ENCODE measurements at places on chromosomes 12 and 14.

GRCh38 chr14:72657214-72657921 is 236.5 kb downstream of the DPF3 start:
- no peak for DNase-seq

DNA sequence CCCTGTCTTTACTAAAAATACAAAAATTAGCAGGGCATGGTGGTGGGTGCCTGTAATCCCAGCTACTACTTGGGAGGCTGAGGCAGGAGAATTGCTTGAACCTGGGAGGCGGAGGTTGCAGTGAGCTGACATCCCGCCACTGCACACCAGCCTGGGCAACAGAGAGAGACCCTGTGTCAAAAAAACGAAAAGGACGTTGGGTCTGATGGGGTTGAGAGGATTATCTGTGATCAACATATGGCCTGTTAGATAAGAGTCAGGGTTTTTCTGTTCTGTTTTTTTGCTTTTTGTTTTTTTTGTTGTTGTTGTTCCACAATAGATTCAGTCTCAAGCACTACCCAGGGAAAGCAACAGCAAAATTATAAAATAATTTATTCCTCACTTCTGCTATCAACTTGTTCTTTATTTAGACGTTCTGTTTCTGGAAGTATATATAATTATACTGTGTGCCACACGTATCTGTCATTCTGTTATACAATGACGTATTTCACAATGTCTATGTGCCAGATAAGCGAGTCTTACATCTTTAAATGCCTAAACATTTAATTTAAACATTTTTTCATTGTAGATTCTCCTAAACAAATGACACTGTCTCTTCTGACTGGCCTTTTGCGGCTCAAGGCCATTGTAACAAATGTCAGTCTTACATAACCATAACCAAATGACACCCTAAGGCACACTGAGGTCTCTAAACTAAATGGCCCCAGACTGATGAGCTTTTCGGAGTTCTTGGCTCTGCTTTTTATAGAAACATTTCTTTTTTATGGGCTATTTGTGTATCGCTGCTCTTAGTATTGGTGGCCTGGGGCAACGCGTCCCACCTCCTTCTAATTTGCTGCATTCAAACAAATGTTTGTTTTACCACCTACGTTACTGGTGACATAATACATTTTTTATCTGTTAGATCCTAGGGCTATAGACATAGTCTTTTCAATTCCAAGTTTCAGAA is 7.2 kb upstream of the P2RX4 start:
- no peak for DNase-seq

DNA sequence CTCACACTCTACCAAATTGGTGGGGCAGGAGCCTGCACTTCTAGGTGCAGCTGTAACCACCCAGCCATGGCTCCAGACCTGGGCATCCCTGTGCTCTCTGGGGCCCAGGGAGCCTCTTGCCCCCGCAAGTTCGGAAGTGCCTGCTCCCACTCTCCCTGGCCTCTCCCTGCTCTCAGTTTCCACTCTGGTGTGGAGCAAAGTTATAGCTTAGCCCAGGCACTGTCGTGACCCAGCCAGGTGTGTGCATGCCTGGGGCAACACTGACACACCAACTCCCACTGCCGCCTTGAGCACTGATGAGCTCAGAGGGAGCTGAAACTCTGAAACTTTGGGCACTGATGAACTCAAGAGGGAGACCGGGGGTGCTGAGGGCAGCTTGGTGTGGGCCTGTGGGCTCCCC is 8.7 kb upstream of the FBXO33 start:
- no peak for DNase-seq

- DNase-seq = no peak
Measured at GRCh38 chr12:21580748-21581516, 23.7 kb downstream of the GYS2 start.

DNA sequence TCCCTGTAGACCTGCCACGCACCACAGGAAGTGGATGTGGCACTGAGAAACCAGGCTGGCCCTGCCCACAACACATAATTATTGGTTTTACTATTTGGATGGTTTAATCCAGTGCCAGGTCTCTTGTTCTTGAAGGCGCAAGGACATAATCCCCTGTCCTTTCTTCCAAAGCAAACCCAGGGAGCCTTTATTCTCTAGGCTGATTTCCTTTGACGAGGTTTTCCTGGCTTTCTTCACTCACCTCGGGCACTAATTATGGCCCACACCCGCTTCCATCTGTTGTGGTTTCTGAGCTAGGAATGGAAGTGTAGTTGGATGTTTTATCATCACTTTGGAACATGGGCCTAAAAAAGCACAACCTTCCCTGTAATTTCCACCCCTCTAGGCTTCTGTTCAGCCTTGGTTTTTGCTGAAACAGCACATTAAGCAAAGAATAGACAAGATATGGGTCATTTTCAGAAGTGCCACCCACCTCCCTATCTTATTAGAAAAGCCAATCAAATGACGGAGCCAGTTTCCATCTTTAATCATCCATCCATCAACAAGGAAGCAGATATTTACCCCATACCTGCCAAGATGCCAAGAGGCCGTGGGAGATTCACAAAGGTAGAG is 73.9 kb downstream of the PPP1R36 start:
- no peak for DNase-seq

GRCh38 chr14:91113829-91114078 is at the start of gene DGLUCY:
Gene DGLUCY, plus strand, starts transcription at chr14:91114073. Its CDS starts 46,222 bp downstream, at chr14:91160295.
- peak; percentile 89 for DNase-seq

GRCh38 chr12:131202592-131203378 is 249.1 kb downstream of the ADGRD1 start:
- no peak for DNase-seq

- no peak for DNase-seq
Measured at GRCh38 chr14:98798099-98798498, 473.9 kb downstream of the BCL11B start.

- DNase-seq = no peak
Measured at GRCh38 chr14:51960866-51961265, 28.5 kb upstream of the RTRAF start.

DNA sequence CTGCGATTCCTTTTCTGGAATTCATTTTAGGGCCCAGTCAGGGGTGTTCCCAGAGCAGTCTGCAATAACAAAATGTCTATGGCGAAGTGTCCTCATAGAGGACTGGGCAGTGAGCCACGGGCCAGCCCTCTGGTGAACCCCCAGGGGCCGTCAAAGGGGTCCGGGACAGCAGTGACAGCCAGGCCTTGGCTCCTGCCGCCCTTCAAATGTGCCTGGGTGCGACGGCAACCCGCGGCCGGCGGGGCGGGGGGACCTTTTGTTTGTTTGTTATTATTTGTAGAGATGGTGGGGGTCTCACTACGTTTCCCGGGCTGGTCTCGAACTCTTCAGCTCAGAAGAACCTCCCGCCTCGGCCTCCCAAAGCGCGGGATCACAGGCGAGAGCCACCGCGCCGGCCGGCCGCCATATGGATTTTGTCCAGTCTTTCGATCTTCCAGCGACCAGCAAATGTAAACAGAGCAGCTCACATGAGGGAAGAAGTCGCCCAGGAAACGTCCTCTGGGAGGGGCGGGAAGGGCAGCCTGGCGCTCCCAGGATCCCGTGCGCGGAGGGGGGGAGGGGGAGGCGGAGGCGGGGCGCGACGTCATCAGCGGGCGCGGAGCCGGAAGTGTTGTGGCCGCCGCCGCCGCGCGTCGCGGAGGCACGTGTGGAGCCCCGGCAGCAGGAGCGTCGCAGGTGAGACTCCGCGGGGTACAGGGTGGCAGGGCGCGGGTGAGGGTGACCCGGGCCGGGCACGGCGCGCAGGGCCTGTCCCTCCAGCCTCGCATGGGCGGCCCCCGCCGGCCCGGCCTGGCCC is at the start of gene TRMT61A:
Gene TRMT61A, plus strand, starts transcription at position 610 of the 796 bp plus-strand sequence. CDS start 783 bp downstream, outside the sequence.
- DNase-seq = peak; percentile 99

DNA sequence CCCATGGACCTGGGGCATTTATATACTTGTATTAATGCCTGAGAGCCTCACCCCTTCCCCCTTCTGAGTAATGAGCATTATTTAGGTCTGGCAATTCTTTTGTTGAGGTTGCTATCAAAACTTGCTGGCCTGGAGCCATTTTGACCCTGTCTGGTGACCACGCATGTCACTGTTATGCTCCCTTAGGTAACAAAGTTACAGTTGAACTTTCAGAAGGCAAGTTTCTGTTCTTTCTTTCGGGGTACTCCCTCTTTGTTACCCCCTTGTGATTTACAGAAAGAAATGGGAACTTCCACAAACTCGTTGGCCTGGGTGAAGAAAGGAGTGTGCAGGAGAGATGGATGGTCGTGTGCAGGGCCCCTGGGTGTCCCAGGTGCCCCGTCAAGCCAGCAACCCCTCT is 305.4 kb downstream of the DPF3 start:
- no peak for DNase-seq

DNA sequence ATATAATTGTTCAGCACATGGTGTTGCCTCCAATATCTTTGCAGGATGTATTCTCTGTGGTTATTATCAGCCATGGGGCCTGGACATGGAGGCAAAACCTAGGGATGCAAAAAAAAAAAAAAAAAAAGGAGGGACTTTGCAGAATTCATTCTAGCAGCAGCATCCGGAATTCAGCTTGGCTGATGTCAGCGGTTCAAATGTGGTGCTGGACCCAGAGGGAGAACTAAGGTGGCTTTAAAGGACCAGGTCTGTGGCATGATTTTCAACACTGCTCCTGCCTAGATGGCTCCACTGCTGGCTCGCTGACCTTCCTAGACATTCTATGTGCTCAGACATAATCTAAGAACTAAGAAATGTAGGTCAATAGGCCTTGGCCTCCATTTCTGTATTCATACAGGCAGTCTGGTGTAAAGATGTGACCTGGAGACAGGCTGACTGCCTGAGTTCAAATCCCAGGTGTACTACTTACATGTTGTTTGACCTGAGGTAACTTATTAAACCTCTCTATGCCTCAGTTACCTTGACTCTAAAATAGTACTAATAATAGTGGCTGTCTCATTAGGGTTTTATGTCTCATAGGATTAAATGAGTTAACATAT is 108.6 kb downstream of the PPM1A start:
- no peak for DNase-seq

- DNase-seq = no peak
Measured at GRCh38 chr12:97982684-97983083, 520.1 kb downstream of the RMST start.

- no peak for DNase-seq
Measured at GRCh38 chr12:65384240-65384639, 105.8 kb downstream of the MSRB3 start.

DNA sequence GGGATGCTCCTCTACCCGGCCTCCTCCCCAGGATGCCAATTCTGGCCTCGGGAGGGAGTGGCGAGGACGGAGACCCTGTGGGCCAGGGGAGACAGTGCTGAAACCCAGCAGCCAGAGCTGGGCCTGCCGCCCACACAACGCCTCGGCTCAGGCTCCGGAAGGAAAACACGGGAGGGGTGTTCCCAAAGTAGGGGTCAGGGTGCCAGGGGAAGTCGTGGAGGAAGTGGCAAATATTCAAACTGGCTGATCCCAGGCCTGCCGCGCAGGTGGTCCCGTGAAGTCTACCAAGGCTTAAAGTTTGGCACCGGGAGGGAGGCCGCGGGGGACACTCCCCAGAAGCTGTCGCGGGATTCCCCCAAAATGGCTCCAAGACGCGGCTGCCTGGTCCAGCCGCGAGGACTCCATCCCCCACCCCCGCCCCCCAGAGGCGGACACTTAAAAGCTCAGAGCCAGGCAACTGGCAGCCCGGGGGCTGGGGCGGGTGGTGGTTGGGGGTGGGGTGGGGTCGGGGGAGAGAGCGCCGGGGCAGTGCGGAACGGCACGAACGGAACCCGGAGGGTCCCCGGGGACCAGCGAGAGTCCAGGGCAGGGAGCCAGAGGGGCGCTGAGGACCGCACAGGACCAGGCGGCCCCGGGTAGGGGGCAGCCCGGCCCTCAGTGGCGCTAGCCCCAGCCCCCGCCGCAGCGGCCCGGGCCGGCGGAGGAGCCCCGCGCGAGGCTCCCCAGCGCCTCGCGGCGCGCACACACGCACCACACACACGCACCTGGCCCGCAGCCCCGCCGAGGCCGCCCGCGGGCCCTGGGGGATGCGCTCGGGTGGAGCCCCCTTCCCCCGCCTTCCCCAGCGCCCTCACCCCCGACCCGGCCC is 20.0 kb downstream of the BEGAIN start:
- no peak for DNase-seq

- DNase-seq = no peak
Measured at GRCh38 chr12:76410371-76410770, 62.2 kb upstream of the BBS10 start.

GRCh38 chr12:92912052-92912451 is 17.0 kb downstream of the EEA1 start:
- DNase-seq = no peak

DNA sequence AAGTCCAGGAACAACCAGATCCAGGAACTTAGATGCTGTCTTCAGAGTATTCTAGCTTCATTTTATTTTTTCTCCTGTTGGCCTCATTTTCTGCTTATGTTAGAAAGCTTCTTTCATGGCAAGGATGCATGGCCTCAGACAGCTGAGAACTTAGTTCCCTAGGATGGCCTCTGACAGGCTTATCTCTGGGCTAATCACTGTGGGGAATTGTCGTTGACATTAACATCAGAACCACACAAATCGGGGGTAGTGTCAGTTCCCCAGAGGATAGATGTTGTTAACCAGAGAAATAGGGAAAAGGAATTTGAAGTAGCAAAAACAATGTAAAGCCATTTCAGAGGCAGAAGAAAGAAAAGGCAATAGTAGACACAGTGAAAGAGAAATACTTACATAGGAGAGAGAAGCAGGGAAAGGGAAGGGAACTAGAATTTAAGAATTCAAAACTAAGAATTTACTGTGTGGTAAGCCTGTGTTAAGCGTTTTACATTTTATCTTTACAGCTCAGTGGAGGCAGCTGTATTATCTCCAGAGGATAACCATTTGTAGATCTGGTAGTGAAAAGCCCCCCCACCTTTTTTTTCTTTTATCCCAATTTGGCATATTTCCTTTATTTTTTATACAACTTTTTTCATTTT is 21.8 kb downstream of the FUT8 start:
- DNase-seq = no peak

DNA sequence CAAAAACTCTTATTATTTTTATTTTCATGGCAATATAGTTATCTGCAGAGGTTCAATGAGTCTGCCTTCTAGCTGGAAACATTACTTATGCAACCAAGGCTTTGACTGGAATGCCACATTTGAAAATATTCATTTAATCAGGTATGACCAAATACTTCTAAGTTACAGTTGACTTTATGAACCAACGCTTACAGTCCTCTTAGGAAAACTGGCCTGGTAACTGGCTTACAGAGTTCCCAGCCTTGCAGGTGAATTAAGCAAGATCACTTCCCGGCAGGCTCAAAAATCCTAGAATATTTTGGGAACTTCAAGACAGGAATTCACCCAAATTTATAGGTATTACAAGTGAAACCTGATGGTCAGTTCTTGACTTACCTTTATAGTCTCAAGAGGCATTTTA is 12.3 kb downstream of the LRP6 start:
- no peak for DNase-seq
